ENCODE measurements at places on chromosomes 5 and 9.
A peak's percentile ranks its signal among the peaks of the same experiment; 100 is the strongest.

- DNase-seq = no peak
These were observed 36.8 kb downstream of the DAB2IP start for GRCh38 chr9:121688146-121688680.

- no peak for DNase-seq
These were observed 1.9 kb downstream of the HOMER1 start for GRCh38 chr5:79512049-79512448.

- no peak for DNase-seq
These were observed 24.8 kb downstream of the SMC2 start for GRCh38 chr9:104118916-104119315.

- DNase-seq = no peak
These were observed 23.7 kb upstream of the NR3C1 start for GRCh38 chr5:143427122-143427735.

- DNase-seq = peak; percentile 22
These were observed 47.3 kb downstream of the FAM78A start for GRCh38 chr9:131228988-131229387.

GRCh38 chr9:128411364-128412119 lies 9.1 kb upstream of the CERCAM start:
- no peak for DNase-seq
